ENCODE measurements at places on chromosomes 13 and 19.

DNA sequence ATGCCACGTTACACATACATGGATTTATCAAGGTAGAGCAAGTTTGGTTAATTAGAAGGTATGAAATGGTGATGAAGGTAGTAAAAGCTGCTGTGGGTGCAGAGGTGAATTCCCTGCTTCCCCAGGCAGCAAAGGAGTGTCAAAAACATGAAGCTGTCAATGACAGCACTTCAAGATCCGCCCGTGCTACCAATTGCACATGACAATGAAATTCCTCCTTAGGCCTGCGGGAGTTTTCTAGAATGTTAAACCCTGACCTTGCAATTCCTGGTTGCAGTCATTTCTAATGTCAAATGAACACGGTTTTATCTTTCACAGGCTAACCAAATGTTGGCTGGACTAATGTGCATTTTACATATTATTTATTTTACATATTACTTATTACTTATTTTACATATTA, 67.7 kb upstream of the LSM14A start:
- no peak for DNase-seq

DNA sequence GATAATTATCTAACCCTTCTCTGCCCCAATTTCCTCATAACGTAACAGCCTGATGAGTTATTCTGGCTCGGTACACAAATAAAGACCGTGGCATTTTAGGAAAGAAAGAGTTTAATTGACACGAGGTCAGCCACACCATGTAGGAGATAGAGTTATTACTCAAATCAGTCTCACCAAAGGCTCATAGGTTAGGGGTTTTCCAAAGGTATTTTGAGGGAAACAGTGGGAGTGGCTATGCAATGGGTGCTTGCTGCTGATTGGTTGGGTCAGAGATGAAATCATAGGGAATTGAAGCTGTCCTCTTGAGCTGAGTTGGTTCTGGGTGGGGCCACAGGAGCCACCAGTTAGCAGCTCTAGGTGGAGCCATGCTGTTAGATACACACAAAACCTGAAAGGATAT, 137.5 kb downstream of the FREM2 start:
- DNase-seq, result no peak

DNA sequence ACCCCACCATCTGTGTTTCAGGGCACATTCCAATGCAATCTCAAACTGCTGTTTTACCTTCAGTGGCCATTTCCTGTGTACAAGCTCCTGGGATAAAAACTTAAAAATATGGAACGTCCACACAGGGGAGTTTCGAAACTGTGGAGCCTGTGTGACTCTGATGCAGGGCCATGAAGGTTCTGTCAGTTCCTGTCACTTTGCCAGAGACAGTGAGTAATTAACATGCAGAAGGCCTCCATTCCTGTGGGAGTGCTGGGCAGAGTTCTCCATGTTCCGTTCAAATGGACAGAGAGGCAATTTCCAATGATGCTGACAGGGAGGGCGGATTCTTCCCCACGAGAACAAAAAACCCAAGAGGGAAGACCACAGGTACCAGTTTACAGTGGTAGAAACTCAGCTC, 24.4 kb downstream of the WDR88 start:
- DNase-seq, result no peak

GRCh38 chr13:107838588-107839161, 376.7 kb downstream of the LIG4 start:
- DNase-seq, result no peak

GRCh38 chr19:47729468-47729798, 15.9 kb upstream of the NOP53 start:
- DNase-seq, result no peak

- DNase-seq, result no peak
These were observed 4.0 kb downstream of the EMP3 start for GRCh38 chr19:48329167-48329891.

DNA sequence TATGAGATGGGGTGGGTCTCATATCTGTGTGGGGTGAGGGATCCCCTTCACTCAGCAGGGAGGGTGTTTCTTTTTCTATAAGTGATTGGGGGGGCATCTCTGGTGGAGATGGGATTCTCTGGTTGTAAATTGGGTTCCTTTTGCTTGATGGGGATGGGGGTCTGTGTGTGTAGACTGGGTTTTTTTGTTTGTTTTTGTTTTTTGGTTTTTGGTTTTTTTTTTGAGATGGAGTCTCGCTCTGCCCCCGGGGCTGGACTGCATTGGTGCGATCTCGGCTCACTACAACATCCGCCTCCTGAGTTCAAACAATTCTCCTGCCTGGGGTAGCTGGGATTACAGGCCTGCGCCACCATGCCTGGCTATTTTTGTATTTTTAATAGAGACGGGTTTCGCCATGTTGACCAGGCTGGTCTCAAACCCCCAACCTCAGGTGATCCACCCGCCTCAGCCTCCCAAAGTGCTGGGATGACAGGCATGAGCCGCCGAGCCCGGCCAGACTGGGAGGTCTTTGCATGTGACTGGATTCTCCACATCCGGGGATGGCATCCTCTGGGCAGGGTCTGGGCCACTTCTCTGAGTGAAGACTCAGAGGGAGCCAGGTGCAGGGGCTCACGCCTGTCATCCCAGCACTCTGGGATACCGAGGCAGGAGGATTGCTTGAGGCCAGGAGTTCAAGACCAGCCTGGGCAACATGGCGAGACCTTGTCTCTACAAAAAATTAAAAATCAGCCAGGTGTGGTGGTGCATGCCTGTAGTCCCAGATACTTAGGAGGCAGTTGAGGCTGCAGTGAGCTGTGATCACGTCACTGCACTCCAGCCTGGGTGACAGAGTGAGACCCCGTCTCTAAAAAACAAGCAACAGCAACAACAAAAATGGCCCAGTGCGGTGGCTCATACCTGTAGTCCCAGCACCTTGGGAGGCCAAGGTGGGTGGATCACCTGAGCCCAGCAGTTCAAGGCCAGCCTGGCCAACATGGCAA, 799 bp downstream of the MYBPC2 start:
- no peak for DNase-seq

DNA sequence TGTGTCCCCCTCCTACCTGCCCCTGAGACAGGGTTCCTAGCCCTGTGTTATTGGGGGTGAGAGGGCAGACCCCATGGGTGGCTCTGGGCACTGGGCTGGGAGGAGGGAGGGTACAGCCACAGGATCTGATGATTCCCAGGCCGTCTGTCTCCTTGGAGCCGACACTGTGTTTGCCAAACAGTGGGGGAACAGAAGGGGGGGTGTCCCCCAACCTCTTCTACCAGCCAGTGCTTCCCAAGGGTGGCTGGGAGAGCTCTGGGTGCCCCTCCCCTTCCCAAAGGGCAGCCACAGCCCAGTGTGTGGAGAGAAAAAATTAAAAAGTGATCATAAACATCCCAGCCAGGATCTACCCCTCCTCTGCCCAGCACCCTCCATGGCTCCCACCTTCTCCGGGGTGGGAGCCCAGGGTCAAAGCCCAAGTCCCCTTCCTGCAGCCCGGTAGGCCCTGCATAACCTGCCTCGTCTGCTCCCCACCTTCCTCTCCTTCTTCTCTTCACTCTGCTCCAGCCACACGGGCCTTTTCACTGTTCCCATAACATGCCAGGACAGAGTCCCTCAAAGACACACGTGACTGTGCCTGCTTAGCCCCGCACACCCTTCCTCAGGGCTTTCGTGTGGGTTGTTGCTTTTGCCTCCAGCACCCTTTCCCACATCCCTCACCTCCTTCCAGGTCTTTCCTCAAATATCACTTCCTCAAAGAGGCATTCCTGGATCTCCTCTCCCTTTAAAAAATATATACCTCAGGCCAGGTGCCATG, 1.4 kb upstream of the PLIN4 start:
- DNase-seq, result no peak

DNA sequence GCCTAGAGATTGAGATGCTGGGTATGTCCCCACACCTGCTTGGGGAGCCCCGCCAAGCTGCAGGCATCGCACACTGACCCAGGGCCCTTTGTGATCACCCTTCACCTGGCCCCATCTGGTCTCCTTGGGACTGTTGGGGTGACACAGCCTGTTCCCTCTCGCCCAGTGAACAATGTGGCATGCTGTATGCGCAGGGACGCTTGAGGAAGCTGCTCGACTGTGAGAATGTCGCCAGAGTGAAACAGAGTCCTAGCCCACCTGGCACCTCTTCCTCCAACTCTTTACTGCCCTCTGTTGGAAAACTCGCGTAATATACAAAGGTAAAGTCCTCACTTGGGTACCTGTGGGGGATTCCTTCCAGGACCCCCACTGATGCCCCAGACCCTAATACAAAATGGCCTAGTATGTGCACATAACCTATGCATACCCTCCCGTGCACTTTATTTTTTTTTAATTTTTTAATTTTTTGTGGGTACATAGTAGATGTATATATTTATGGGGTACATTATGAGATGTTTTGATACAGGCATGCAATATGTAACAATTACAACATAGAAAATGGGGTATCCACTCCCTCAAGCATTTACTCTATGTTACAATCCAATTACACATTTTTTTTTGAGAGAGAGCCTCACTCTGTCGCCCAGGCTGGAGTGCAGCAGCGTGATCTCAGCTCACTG, 9.0 kb downstream of the BLOC1S3 start:
- DNase-seq, result no peak

- DNase-seq, result no peak
These were observed 36.5 kb downstream of the B3GLCT start for GRCh38 chr13:31236211-31236786.

GRCh38 chr13:26772531-26772930, 11.9 kb upstream of the GPR12 start:
- no peak for DNase-seq

- no peak for DNase-seq
These were observed 1.1 kb downstream of the NAXD start for GRCh38 chr13:110616103-110617101.

DNA sequence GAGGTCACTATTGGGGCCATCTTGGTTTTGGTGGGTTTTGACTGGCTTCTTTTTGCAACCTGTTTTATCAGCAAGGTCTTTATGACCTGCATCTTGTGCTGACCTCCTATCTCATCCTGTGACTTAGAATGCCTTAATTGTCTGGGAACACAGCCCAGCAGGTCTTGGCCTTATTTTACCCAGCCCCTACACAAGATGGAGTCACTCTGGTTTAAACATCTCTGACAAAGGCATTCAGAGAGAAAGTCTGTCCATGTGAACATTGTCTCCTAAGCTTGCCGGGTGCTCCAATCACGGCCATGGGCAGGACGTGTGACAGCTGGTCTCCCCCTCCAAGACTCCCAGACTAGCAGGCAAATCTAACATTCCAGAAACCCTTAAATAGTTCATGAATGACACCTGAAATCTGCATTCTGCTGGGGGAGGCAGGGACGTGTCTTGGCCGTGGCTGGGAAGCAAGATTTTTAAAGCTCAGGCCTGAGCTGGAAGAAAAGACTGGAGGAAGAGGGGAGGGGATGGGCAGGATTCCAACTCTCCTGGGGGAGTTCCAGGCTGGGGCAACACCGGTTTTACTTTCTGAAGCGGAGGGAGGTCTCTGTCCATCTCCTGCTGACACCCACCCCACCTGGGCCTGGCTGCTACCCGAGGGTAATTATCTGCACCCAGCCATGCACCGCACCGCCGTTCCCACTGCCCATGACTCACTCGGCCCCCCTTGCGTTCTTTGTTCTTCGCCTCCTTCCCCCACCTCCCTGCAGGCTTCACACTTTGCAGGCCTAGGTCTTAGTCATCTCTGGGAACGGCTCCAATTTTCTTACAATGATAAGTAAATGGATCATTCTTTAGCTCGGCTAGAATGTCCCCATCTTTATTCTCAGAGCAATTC, 11.6 kb upstream of the OR1M1 start:
- no peak for DNase-seq

GRCh38 chr13:39892721-39893685, 237.5 kb downstream of the COG6 start:
- DNase-seq, result no peak

DNA sequence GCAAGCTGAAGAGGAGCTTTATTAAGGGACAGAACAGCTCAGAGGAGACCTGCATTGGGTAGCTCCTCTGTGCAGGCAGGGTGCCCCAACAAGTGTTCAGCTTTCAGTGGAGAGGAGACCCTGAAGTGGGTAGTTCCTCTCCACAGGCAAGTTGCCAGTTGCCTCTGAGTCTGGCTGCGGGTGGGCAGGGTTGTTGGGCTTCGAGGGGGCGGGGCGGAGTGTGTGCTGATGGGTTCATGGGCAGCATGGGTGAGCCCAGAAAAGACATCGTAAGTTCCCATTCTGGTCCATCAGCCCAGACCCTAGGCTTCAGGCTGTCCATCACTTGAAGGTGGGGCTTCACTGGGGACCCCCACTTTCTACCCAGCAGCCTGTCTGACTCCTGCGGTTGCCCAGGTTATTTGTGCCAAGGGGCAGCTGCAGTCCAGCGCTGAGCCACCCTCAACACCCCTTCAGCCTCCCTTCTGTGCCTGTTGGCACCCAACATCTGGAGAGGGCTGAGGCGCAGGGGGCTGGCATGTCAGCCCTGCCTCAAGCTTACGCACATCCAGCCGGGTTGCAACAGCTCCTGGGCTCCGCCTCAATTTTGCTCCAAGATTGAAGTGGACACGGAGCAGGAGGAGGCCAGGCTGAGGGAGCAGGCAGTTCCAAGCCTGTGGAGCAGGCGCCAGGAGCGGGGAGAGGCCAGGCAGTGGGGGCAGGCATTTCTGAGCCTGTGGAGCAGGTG, 350.5 kb upstream of the PCDH20 start:
- no peak for DNase-seq

- no peak for DNase-seq
These were observed 1.0 kb downstream of the FBL start for GRCh38 chr19:39845172-39845571.

DNA sequence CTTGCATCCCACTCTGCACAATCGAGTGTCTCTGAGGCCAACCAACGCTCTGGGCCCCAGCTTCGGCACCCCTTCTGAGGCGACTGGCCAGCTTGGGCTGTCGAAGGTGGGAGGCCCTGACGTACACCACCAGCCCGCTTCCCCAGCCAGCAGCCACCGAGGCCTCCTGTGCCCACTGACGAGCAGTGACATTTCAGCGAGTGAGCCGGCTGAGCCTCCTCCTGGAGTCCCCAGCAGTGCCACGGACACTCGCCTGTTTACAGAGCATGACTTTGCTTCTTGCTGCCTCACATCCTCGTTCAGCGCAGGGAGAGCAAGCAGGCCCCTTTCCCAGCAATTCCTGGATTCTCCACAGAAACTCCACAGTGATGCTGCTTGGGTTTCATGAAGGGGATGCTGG, 240.2 kb upstream of the MAB21L1 start:
- no peak for DNase-seq

DNA sequence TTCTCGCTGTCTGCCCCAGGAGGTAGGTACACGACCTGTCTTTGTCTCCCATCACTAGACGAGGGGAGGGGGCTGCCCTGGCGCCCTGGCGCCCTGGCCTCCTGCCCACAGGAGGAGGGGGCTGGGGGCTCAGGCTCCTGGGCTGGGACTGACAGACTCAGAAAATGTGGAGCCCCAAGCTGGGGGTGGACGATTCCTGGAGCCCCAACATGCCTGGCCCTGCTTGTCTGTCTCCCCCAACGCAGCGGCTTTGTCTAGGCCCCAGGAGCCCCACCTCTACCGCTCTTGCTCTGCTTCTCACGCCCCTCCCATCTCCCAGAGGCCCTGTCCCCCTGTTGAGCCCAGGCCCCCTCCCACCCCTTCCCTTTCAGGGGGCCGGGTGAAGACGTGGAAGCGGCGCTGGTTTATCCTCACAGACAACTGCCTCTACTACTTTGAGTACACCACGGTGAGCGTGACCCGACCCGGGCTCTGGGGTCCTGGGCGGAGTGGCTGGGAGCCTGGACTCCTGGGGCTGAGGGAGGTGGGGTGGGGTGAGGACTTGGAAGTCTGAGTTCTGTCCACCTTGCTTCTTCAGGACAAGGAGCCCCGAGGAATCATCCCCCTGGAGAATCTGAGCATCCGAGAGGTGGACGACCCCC, 8.6 kb downstream of the CYTH2 start:
- DNase-seq, result no peak

GRCh38 chr13:100566543-100566942, 22.0 kb downstream of the GGACT start:
- DNase-seq, result no peak

GRCh38 chr19:14767466-14767971, 10.8 kb downstream of the ADGRE2 start:
- no peak for DNase-seq

- no peak for DNase-seq
These were observed 40.5 kb upstream of the RCBTB2 start for GRCh38 chr13:48573213-48574007.
